ENCODE measurements at places on chromosomes 7 and 10.

GRCh38 chr7:111540199-111540815 is 22.0 kb downstream of the IMMP2L start:
- DNase-seq, result no peak

DNA sequence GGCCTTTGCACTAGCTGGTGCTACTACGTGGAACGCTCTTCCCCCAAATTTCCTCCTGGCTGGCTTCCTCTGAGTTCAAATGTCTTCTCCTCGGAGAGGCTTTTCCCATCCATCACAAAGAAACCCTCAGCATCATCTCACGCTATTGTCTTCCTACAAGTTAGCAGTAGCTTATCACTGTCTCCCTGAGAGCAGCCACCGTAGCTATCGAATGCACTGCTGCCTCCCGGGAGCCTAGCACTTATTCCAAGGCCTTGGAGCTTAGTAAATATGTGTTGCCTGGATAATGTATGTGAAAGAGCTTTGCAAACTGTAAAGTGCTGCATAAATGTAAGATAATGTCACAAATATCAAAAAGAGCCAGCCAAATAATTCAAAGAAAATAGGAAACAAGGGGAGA is 124.4 kb downstream of the KCNMA1 start:
- no peak for DNase-seq

DNA sequence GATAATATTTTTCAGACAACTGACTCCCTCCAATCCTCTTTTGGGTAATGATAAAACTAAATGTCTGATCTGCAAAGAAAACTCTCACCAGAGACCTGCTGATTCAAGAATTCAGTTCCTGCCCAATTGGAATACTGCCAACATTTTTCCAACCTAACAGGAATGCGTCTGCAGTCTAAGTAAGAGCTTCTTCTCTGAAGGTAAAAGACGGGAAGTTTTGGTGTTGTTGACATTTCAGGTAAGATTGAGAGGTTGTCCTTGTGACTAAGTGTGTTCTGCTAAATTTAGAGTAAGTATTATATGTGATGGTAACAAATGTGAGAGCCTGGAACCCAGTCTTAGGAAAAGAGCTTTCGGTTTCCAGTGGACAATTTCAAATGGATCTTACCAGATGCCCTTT is 17.6 kb downstream of the IFIT5 start:
- DNase-seq, result no peak

GRCh38 chr10:14485986-14486385 is 155.3 kb upstream of the FRMD4A start:
- no peak for DNase-seq

- no peak for DNase-seq
Observed at GRCh38 chr7:112649560-112649959, 140.6 kb downstream of the TMEM168 start.

DNA sequence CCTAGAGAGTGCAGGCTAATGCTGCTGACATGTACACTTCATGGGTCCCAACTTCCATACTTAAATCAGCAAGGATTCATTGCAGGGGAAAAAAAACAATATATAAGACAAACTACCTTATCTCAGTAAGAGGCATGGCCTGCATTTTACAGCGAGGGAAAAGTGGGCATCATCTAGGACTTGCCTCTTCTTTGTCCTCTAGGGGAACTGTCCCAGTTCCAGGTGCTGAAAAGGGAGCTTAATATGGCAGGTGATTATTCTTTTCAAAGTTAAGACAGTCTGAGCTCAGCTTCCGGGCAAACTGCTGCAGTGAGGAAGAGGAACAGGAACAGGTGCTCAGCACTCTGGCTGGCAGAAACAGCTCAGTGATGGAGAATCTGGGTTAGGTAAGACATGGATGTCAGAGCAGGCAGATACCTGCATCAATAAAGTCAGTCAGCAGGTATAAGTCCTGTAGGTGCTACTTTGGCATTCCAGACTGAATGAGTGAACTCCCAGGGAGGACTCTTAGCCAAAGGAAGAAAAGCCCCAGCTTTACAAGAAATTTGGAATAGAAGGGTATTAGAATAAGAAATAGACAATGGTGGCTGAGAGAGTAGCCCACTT is 147.2 kb downstream of the TMEM178B start:
- no peak for DNase-seq

DNA sequence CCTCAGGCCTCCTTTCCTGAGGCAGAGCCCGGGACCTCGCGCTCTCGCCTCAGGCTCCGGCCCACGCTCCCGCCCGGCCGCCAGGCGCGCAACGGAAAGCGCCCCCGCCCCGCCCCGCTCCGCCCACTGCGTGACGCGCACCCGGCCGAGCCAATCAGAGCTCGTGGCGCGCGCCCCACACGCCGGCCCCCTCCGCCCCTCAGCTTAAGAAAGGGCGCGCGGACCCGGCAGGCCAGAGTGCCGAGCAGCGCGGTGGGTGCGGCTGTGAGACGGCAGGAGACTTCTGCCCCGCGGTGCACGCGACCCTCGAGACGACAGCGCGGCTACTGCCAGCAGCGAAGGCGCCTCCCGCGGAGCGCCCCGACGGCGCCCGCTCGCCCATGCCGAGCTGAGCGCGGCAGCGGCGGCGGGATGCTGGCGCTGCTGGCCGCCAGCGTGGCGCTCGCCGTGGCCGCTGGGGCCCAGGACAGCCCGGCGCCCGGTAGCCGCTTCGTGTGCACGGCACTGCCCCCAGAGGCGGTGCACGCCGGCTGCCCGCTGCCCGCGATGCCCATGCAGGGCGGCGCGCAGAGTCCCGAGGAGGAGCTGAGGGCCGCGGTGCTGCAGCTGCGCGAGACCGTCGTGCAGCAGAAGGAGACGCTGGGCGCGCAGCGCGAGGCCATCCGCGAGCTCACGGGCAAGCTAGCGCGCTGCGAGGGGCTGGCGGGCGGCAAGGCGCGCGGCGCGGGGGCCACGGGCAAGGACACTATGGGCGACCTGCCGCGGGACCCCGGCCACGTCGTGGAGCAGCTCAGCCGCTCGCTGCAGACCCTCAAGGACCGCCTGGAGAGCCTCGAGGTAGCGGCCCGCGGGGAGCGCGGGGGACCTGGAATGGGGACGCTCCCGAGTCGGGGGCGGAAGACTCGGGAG is at the start of gene NPTX2:
Gene NPTX2, plus strand, starts transcription at position 235 of the 909 bp plus-strand sequence. Its CDS starts 177 bp downstream, at position 412.
- no peak for DNase-seq

DNA sequence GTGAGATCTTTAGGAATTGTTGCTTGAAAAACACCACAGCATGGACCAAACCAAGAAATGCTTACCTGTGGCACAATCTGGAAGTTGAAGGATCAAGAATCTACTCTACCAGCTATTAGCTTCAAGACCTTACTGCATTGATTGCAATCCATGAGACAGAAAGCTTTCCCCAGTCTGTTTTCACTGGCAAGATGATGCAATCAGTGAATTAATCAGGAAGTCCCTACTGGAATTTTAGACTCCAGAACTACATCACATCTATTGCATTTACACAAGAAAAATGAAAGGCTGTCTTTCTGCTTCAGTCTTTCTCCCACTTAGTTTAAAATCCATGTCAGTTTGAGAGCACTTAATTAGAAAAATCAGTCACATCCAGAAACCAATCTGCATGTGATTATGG is 191.7 kb downstream of the TFEC start:
- no peak for DNase-seq

DNA sequence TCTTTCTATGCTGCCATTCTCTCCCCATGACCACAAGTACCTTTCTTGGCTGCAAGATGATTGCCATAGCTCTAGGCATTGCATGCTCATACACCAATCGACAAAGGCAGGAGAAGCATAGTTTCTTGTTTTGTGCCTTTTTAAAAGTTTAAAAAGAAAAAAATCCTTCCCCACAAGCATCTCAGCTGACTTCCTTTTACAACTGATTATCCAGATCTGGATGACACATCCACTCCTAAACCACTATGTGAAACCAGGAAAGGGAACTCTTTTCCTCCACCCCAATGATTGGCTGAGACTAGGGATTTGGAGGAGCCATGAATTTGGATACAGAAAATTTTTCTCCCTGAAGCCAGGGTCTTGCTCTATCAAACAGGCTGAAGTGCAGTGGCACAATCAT is 14.5 kb upstream of the LRRC4 start:
- DNase-seq, result no peak

DNA sequence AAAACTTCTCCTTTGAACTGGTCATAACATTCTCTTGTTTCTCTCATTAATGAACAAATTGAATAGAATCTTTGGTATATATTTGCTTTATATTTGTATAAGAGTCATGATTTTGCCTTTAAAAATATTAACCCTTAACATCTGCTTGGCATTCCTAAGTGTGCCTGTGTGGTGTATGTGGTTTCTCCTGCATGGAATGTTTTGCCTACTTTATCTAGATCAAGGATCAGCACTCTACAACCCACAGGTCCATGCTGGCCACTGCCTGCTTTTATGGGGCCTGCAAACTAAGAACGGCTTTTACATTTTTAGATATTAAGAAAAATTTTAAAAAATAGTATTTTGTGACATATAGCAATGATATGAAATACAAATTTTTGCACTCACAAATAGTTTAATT is 4.3 kb upstream of the LAMB4 start:
- DNase-seq, result peak; percentile 16

- DNase-seq, result no peak
Observed at GRCh38 chr10:66980246-66980815, 54.5 kb downstream of the LRRTM3 start.
